Thymus (tissue), 14 donors: ENCODE measurements at places on chromosomes 1 and 21.

DNA sequence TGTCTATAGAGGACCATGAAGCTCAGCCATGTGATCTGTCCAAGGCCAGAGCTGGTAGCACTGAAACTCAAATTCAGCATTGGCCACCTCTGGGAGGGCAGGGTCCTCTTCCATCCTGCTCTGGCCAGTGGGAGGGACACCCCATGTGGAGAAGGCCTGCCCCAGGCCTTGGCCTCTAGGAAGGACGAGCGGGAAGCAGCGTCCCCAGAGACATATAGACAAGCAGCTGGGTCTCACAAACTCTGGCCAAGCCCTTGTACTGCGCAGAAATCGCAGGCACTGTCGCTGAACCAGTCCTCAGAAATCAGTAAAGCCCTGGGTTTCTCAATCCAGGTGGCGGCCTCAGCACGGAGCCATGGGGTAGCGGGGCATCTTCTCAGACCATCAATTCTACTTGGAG, 180.7 kb downstream of the HIVEP3 start:
- H3K36me3 ChIP-seq, result no peaks in the 10 kb centered on the region
- H3K4me3 ChIP-seq, result no peak overlapping the region
- H3K4me1 ChIP-seq, result peaks cover 65% of the 10 kb centered on the region
- DNase-seq, result no peak
- H3K27ac ChIP-seq, result no peak overlapping the region

- H3K36me3 ChIP-seq, result no peaks in the 10 kb centered on the region
- H3K27ac ChIP-seq, result no peak overlapping the region
- no peak overlapping the region for H3K4me3 ChIP-seq
- H3K27me3 ChIP-seq, result peaks cover 9% of the 10 kb centered on the region
These were observed 104.8 kb upstream of the VAMP3 start for GRCh38 chr1:7666249-7666648.

GRCh38 chr1:197116156-197116555, 30.3 kb downstream of the ASPM start:
- no peak overlapping the region for H3K27ac ChIP-seq
- H3K4me3 ChIP-seq, result no peak overlapping the region
- no peaks in the 10 kb centered on the region for H3K27me3 ChIP-seq
- DNase-seq, result no peak
- H3K4me1 ChIP-seq, result no peaks in the 10 kb centered on the region
- H3K36me3 ChIP-seq, result peaks cover 68% of the 10 kb centered on the region

DNA sequence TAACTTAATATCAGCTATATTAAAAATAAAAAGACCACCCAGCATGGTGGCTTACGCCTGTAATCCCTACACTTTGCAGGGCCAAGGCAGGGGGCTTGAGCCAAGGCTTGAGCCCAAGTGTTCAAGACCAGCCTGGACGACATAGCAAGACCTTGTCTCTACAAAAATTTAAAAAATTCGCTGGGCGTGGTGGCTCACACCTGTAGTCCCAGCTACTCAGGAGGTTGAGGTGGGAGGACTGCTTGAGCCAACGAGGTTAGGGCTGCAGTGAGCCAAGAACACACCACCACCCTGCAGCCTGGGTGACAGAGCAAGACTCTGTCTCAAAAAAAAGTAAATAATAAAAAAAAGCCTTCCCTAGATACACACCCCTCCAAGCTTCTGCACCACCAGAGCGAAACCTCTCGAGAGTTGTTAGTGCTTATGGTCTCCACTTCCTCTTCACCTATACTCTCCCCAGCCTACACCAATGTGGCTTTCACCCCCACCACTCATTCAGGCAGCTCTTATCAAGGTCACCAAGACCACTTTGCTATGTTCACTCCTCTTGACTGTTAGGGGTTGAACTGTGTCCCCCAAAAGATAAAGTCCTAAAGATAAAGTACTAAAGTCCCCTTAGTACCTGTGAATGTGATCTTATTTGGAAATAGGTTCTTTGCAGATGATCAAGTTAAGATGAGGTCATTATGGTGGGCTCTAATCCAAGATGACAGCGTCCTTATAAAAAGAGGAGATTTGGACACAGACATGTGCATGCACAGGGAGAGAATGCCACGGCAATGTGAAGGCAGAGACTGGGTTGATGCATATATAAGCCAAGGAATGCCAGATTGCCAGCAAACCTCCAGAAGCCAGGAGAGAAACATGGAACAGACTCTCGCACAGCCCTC, 6.8 kb upstream of the PPP1R15B start:
- no peak for DNase-seq
- H3K36me3 ChIP-seq, result peaks cover 6% of the 10 kb centered on the region
- H3K4me1 ChIP-seq, result no peaks in the 10 kb centered on the region
- no peaks in the 10 kb centered on the region for H3K27me3 ChIP-seq
